ENCODE measurements at places on chromosomes 4 and X. TPM values are rescaled to one million over a fixed set of nuclear protein-coding genes. Genes with fewer than 3 reads are reported as not detected.

Gene PRDM5
- 1.6 TPM for polyA plus RNA-seq

Gene NAP1L3
- 243 TPM for polyA plus RNA-seq

Gene XAGE1B
- not detected for polyA plus RNA-seq

Gene MTMR8
- 2.1 TPM for polyA plus RNA-seq

Gene POU3F4
- 4.4 TPM for polyA plus RNA-seq

Gene KLHL4
- 4.7 TPM for polyA plus RNA-seq

Gene CXorf58
- not detected for polyA plus RNA-seq

Gene DUSP21
- polyA plus RNA-seq: not detected

Gene RTL3
- polyA plus RNA-seq: not detected

Gene KCND1
- 3.7 TPM for polyA plus RNA-seq

Gene NWD2
- 0.16 TPM for polyA plus RNA-seq

Gene MAGEC2
- not detected for polyA plus RNA-seq

Gene GSX2
- polyA plus RNA-seq: 0.87 TPM

Gene ETDA
- 1.6 TPM for polyA plus RNA-seq

Gene SOX3
- polyA plus RNA-seq: 1.2 TPM

Gene NDUFB11
- polyA plus RNA-seq: 195 TPM

Gene SATL1
- polyA plus RNA-seq: 2.6 TPM

Gene PRRG1
- polyA plus RNA-seq: 9.1 TPM

Gene HHIP
- not detected for polyA plus RNA-seq

Gene MYOZ2
- not detected for polyA plus RNA-seq

Gene LAMTOR3
- 203 TPM for polyA plus RNA-seq

Gene RASGEF1B
- polyA plus RNA-seq: 21.5 TPM

Gene GAGE2A
- polyA plus RNA-seq: not detected

Gene GAGE12E
- not detected for polyA plus RNA-seq

Gene CRLF2
- not detected for polyA plus RNA-seq

Gene TMPRSS11B
- polyA plus RNA-seq: not detected

Gene GAGE12F
- not detected for polyA plus RNA-seq

Gene DCAF12L1
- polyA plus RNA-seq: not detected

Gene MTNR1A
- not detected for polyA plus RNA-seq

Gene OTUD6A
- not detected for polyA plus RNA-seq

Gene GASK1B
- polyA plus RNA-seq: 0.40 TPM

Gene DLG3
- 66.5 TPM for polyA plus RNA-seq

Gene WNK3
- polyA plus RNA-seq: 32.8 TPM

Gene FATE1
- polyA plus RNA-seq: not detected

Gene CFAP299
- not detected for polyA plus RNA-seq

Gene CXCL8
- not detected for polyA plus RNA-seq

Gene CLNK
- not detected for polyA plus RNA-seq

Gene ZFP42
- polyA plus RNA-seq: not detected

Gene CCSER1
- 23.6 TPM for polyA plus RNA-seq

Gene SLC39A8
- not detected for polyA plus RNA-seq

Gene ACE2
- not detected for polyA plus RNA-seq

Gene ESX1
- not detected for polyA plus RNA-seq

Gene BTC
- not detected for polyA plus RNA-seq

Gene ERCC6L
- 0.12 TPM for polyA plus RNA-seq

Gene RAB41
- polyA plus RNA-seq: not detected

Gene MAGEB2
- polyA plus RNA-seq: not detected

Gene RHOXF2
- not detected for polyA plus RNA-seq

Gene CENPI
- polyA plus RNA-seq: 1.8 TPM

Gene CSAG1
- not detected for polyA plus RNA-seq

Gene ART3
- polyA plus RNA-seq: not detected

Gene TMEM154
- 0.04 TPM for polyA plus RNA-seq

Gene PRDM8
- polyA plus RNA-seq: 0.46 TPM

Gene TCEANC
- 5.0 TPM for polyA plus RNA-seq

Gene KLKB1
- polyA plus RNA-seq: not detected

Gene GPR82
- polyA plus RNA-seq: not detected

Gene FANCB
- polyA plus RNA-seq: 0.17 TPM

Gene FAM149A
- polyA plus RNA-seq: 12.2 TPM

Gene ADH1B
- polyA plus RNA-seq: not detected

Measured in neural cell (in vitro differentiated cells).